Gastrocnemius medialis (tissue), 4 donors: ENCODE measurements at places on chromosomes 5 and 9. TPM values are rescaled to one million over a fixed set of nuclear protein-coding genes. Genes with fewer than 3 reads are reported as not detected.

The DBH gene
- not detected for total RNA-seq

The FOXD4L6 gene
- total RNA-seq, result not detected

- no peak overlapping the region for H3K27ac ChIP-seq
- DNase-seq, result no peak
Measured at GRCh38 chr9:111969622-111970021, 73.0 kb downstream of the UGCG start.

The SNX2 gene
- 31.1 TPM for total RNA-seq

- H3K27ac ChIP-seq, result no peak overlapping the region
- DNase-seq, result no peak
- H3K4me1 ChIP-seq, result no peaks in the 10 kb centered on the region
- no peaks in the 10 kb centered on the region for H3K27me3 ChIP-seq
- no peak overlapping the region for H3K4me3 ChIP-seq
Measured at GRCh38 chr9:4425319-4426045, 64.8 kb upstream of the SLC1A1 start.

- no peak overlapping the region for H3K4me3 ChIP-seq
- H3K27ac ChIP-seq, result no peak overlapping the region
Measured at GRCh38 chr5:81169924-81170323, 63.2 kb upstream of the CKMT2 start.

- no peak overlapping the region for H3K4me3 ChIP-seq
- no peaks in the 10 kb centered on the region for H3K4me1 ChIP-seq
- no peak overlapping the region for H3K27ac ChIP-seq
- no peaks in the 10 kb centered on the region for H3K36me3 ChIP-seq
- no peak for DNase-seq
Measured at GRCh38 chr9:70100362-70100761, 56.7 kb downstream of the MAMDC2 start.

DNA sequence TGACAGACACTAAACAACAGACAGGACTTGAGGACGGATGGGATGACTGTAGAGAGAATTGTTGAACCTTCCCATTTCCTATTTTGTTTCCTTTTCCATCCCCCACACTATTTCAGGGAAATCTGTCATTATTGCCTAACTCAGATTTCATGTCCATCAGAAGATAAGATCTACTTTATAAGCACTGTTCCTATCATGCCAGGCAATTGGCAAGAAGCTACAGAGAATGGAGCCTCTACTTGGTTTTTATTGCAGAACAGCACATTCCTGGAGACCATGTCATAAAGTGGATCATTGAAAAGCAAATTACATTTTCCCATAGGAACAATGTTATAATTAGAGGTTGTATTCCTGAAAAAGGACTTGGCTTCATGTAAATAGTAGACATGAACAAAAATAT, 173.7 kb upstream of the KIF2A start:
- H3K4me1 ChIP-seq, result no peaks in the 10 kb centered on the region
- H3K27ac ChIP-seq, result no peak overlapping the region
- DNase-seq, result no peak
- no peaks in the 10 kb centered on the region for H3K36me3 ChIP-seq
- no peaks in the 10 kb centered on the region for H3K27me3 ChIP-seq

The DDX4 gene
- total RNA-seq, result not detected

The RFESD gene
- total RNA-seq, result 1.8 TPM

DNA sequence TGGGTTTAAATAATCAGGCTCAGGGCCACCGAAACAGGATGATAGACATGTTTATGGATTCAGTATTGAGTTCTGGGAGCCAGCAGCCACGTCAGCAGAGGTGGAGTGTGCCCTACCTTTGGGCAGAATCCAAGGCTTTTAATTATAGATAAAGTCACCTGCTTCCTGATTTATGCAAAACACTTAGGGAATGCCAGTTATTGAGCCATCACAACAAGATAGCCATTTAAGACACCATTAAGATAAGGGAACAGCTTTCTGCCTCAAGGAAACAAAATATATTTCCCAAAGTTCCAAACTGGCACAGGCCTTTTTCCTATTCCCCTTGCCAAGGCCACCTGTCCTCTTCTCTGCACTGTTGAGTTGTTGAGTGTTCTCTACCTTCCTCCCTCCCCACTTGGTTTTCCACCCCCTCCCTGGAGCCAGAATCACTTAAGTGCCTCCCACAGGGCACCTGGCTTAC, 2.4 kb downstream of the CCL28 start:
- DNase-seq, result no peak
- H3K4me3 ChIP-seq, result no peak overlapping the region
- no peak overlapping the region for H3K27ac ChIP-seq
- no peaks in the 10 kb centered on the region for H3K27me3 ChIP-seq
- no peaks in the 10 kb centered on the region for H3K36me3 ChIP-seq

The FBXO4 gene
- total RNA-seq, result 3.9 TPM

The FCN2 gene
- total RNA-seq, result not detected
